ENCODE measurements at places on chromosomes 5 and 9.

- no peak for DNase-seq
Observed at GRCh38 chr5:77620405-77620804, 18.1 kb downstream of the OTP start.

DNA sequence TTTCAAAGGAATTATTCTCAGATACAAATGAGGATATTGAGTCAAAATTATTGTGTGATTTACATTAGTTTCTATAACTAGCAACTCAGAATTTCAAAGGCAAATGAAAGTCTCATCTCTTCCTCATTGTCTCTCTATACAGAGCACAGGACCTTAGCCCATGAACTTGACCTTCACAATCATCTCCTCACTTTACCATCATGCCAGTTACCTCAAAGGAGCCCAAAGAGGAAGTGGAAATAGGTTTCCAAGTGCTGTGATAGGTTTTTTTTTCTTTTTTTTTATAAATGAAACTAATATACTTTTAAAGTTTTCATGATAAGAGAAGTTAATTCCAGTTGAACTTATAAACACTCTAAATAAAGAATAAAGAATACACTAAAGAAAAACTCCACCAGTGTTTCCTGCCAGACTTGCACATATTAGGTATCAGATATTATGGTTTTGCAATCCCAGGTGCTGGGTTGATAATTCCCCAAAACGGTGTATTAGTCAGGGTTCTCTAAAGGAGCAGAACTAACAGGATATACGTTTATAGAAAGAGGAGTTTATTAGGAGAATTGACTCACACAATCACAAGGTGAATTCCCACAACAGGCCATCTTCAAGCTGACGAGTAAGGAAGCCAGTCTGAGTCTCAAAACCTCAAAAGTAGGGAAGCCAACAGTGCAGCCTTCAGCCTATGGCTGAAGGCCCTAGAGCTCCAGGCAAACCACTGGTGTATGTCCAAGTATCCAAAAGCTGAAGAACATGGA lies 50.1 kb upstream of the ADAMTS16 start:
- no peak for DNase-seq

DNA sequence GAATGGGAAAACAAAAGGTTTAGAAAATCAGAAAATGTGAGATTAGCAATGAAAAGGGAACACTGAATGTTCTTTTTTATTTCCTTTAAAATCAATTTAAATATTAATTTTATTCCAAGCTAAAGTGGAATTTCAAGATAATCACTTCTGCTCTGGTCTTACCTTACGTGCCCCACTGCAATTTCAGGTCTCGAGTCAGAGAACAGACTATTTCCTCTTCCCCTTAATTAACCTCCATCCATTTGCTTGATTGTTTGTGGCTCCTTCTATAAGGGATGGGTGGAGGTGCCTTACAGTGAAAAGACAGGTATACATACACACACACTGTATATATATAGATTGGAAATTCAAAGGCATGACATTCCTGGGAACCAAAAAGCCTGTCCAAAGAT lies 137.1 kb downstream of the SUSD1 start:
- DNase-seq = no peak

DNA sequence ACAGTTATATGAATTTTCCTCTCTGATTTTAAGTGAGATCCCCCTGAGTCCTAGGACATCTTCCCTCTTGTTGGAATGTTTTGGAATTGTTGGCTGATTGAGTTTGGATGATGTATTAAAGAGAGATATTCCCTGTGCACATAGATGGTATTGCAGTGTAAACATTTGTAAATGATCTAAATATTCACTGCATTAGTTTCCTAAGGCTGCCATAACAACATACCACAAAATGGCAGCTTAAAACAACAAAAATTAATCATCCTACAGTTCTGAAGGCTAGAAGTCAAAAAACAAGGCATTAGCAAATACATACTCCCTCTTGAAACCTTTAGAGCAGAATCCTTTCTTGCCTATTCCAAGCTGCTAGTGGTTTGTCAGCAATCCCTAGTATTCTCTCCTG lies 38.0 kb upstream of the MROH2B start:
- no peak for DNase-seq

GRCh38 chr9:117725426-117725887 lies 21.3 kb downstream of the TLR4 start:
- no peak for DNase-seq

- no peak for DNase-seq
Observed at GRCh38 chr5:172336264-172336663, 52.7 kb upstream of the UBTD2 start.

- no peak for DNase-seq
Observed at GRCh38 chr5:102901424-102902134, 146.5 kb downstream of the PAM start.

GRCh38 chr9:34998266-34998665 lies 8.7 kb downstream of the DNAJB5 start:
- no peak for DNase-seq

DNA sequence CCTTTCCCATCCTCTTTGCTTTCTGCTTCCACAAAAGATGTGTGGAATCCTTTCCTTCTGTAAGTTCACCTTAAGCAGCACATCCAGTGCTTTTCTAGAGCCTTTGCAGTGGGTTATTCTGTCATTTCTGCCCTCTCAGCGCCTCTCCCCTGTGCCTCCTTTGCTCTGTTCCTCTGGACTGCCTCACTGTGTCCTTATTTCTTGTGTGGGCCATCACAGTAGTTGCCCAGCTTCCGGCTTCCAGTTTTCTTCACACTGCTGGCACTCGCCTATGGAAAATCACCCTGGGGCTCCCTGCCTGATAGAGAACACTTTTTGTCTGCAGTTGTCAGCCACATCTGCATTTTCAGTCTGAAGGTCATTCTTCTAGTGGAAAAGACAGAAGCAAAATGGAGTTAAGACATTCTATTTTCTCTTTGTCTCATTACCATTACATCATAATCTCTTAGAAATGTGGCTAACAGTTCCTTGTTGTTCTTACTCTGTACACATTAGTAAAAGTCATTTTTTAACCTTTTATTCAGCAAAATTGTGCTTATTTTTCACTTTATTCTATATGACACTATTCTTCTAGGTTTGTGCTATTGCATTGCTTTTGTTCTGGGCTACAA lies 64.1 kb upstream of the ZNF608 start:
- DNase-seq = no peak
